ENCODE measurements at places on chromosomes 16 and 17. TPM values are rescaled to one million over a fixed set of nuclear protein-coding genes. Genes with fewer than 3 reads are reported as not detected.

MYL11 gene
- total RNA-seq: 1.2 TPM

DNA sequence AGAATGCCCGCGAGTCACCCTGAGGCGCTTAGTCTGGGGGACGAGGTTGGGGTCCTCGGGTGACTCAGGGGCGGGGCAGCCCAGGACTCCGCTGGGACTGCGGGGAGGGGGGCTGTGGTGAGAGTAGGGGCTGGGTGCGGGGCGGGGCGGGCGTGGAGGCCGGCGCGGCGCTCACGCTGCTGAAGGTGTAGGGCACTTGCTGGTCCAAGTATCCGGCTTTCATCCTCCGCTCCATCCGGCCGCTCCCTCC, 832 bp downstream of the ETV4 start:
- peak; percentile 86 for DNase-seq
- peak overlapping the region; percentile 59 for H3K4me3 ChIP-seq
- H3K36me3 ChIP-seq: no peaks in the 10 kb centered on the region
- H3K27me3 ChIP-seq: peaks cover 11% of the 10 kb centered on the region
- H3K27ac ChIP-seq: no peak overlapping the region

GRCh38 chr17:42288803-42289610, 709 bp downstream of the STAT5A start:
- peaks cover 30% of the 10 kb centered on the region for H3K27me3 ChIP-seq
- no peak overlapping the region for H3K27ac ChIP-seq
- H3K4me3 ChIP-seq: peak overlapping the region; percentile 19
- no peak for DNase-seq
- no peaks in the 10 kb centered on the region for H3K36me3 ChIP-seq
- H3K4me1 ChIP-seq: peaks cover 9% of the 10 kb centered on the region

DNA sequence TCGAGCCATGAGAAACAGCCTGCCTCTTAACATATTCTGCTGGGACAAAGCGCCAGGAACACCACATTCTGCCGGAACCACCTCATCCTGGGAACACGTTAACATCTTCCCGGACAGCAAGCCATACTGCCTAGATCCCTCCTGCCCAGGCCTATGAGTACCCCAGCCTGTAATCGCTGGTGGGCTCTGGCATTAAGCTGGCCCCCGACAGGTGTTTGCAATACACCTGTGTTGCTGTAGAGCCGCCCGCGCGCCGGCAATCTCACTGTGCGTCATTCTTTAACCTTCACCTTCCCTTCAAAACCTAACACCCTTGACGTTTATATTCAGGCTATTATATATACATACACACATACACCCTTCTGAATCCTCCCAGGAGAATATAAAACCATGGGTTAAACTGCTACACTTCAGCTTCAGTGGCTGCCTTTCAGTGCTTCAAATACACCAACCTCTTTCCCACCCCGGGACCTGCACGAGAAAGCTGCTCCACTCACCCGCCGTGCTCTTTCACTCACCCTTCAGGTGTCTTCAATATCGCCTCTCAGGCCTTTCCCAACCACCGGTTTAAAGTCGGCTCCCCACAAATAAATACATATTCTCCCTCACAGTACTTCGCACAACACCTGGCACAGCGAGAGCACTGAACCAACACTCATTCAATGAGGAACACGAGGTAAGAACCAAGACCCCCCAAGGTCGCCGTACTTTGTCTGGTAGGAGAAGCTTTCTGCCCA, 1.0 kb upstream of the ENDOV start:
- peaks cover 2% of the 10 kb centered on the region for H3K4me1 ChIP-seq
- no peak overlapping the region for H3K27ac ChIP-seq
- H3K4me3 ChIP-seq: peak overlapping the region; percentile 69
- peaks cover 1% of the 10 kb centered on the region for H3K27me3 ChIP-seq

- no peaks in the 10 kb centered on the region for H3K27me3 ChIP-seq
- H3K36me3 ChIP-seq: no peaks in the 10 kb centered on the region
- H3K4me1 ChIP-seq: no peaks in the 10 kb centered on the region
- H3K27ac ChIP-seq: no peak overlapping the region
- no peak for DNase-seq
- H3K4me3 ChIP-seq: no peak overlapping the region
Measured at GRCh38 chr17:39777534-39778365, 40.0 kb downstream of the GRB7 start.
